ENCODE measurements at places on chromosomes 5 and 9.
A peak's percentile ranks its signal among the peaks of the same experiment; 100 is the strongest.

- no peak for DNase-seq
Observed at GRCh38 chr9:77841739-77842386, 189.7 kb downstream of the GNAQ start.

DNA sequence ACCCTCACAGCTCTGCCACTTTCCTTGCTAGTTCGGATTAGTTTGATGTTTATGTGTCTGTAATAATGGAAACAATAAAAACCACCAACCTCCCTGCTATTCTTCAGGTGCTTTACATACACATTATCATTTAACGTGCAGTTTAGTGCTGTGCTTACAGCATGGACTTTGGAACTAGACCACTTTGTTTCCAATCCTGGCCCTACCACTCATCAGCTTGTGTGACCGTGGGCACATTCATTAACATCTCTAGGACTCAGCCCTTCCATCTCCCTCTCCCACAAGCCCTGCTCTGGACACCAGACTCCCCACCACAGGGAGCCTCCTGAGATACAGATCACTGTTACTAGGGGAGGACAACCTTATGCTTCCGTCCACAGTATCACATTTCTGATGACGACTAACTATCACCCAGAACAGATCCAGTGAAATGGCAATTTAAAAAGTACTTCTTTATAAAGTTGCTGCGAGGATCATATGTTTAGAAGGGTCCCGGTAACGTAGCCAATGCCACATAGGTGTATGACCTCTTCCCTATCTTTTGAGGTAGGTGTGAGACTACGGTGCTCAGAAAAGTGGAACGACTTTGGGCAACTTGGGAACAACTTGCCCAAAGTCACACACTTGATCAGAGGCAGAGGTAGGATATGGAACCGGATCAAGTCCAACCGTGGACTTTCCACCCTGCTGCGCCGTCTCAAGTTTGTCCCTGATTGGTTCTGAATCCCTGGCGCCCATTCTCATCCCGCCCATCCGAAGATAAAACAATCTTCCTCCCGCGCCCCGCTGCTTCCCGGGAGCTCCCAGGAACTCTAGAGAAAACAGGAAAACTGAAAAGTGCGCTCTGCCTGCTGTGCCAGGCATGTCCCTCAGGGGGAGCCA lies 132.4 kb upstream of the NIPBL start:
- DNase-seq = no peak

DNA sequence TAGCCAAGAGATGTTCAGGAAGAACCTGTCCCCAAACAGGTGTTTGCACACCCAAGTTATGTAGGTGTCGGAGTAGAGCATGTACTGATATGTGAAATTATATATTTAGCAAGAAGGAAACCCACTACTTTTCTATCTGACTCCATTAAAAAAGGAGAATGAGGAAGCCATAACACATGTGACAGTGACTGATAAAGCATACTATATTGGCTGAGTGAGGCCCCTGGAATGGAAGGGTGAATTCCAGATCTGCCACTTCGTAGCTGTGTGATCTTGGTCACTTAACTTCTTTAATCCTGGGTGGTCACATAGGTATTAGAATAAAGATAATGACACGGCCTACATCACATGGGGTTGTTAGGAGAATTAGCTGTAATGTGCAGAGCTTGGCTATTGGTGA lies 116.0 kb upstream of the MAN2A1 start:
- DNase-seq = no peak

GRCh38 chr9:115080242-115080641 lies 37.7 kb downstream of the TNC start:
- DNase-seq = no peak

DNA sequence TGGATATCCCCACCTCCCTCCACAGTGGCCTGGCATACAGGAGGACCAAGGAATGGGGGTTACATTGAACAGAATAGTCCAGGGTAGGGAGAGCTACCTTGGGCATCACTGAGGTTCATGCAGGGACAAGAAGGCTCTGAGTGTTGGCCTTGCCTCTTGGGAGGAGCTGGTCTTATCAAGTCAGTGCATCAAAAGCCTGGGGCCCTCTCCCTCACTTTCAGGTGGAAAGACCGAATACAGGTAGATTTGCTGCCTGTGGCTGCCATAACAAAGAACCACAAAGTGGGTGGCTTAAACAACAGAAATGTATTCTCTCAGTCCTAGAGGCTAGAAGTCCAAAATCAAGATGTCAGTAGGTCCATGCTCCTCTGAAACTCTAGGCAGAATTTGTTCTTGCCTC lies 18.5 kb upstream of the ARSI start:
- no peak for DNase-seq

DNA sequence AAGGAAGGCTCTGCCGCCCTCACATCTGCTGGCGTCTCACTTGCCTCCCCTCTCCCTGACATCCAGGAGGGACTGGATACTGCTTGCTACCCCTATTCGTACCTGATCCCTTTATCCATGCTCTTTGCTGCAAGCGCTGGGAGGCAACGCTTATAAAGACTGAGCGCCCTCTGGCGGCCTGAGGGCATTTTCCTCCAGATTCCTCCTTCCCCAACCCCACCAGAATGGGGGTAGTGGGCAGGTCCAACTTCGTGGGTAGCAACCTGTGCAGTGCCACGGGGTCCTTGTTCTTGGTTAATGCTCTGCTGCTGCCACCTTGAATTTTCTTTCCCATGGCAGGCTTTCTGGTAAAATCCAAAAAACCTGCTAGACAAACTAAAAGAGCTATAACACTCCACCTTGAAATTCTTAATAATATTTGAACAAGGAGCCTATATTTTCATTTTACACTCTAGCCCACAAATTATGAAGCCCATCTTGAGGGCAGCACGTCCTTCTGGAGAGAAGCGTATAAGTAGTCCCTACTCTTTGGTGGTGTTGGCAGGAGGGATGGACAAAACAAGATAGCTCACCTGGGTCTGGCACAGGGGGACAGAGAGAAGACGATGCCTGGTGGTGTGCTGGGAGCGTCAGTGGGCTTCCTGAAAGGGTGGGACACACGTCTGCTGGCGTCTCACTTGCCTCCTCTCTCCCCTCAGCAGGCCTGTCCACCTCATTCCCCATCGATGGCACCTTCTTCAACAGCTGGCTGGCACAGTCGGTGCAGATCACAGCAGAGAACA lies 52.5 kb downstream of the JADE2 start:
- DNase-seq = peak; percentile 76

GRCh38 chr9:127525401-127526188 lies 74.3 kb downstream of the LRSAM1 start:
- peak; percentile 25 for DNase-seq

DNA sequence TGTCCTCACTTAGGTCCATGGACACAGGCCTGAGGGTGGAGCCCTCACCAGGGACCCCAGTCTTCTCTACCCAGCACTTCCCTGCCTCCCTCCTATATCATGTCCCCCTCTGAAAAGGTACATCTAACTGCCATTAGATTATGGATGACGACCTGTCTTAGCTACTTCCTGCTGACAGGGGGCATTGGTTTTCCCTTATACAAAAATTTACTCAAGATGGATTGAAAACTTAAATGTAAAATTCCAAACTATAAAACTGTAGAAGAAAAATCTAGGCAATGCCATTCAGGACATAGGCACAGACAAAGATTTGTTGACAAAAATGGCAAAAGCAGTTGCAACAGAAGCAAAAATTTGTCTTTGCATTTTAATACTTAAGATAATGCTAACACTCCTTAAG lies 623.2 kb upstream of the FAM174A start:
- no peak for DNase-seq

- DNase-seq = no peak
Observed at GRCh38 chr9:97806721-97807120, 46.3 kb upstream of the FOXE1 start.
